Vagina (tissue), 2 donors: ENCODE measurements at places on chromosomes 1 and 21.

- no peak for DNase-seq
These were observed 72.0 kb upstream of the ATF3 start for GRCh38 chr1:212536586-212536985.

GRCh38 chr1:60589916-60590315, 492.4 kb upstream of the NFIA start:
- no peak for DNase-seq

GRCh38 chr1:37028981-37029617, 5.2 kb downstream of the GRIK3 start:
- DNase-seq, result no peak

- no peak for DNase-seq
These were observed 2.2 kb downstream of the LMO4 start for GRCh38 chr1:87330885-87331364.

GRCh38 chr21:26406526-26406925, 166.6 kb downstream of the CYYR1 start:
- no peak for DNase-seq

DNA sequence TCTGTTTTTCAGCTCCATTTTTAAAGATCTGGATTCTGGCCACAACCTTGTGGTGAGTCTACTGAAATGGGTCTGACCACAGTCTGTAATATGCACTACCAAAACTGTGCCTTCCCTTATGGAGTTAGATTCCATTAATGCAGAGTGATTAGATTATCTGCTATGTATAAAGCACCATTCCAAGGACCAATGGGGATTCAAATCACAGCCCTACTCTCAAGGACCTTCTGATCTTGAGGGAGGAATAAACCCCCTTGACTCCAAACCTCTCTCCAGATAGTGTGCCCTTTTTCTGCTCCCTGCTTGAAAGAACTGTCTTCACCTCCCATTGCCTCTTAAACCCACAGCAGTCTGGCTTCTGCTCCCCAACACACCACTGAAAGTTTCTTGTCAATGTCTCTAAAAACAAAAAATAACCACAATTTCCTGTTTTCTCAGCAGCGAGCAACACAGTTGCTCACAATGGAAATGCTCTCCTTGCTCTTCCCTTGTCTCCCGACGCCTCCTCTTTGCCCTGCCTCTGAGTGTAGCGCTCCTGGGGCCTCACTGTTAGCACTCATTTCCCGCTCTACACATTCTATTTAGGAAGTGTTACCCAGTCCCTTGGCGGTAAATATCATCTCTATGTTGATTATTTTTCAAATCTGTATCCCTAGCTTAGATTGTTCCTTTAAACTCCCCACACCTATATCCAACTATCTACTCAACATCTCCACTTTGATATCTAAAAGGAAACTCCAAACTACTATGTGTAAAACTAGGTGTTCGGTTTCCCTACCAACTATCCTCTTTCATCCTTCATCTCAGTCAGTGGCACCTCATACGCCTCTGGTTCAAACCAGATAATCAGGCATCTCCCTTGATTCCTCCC, 13.6 kb downstream of the PCNX2 start:
- DNase-seq, result no peak

DNA sequence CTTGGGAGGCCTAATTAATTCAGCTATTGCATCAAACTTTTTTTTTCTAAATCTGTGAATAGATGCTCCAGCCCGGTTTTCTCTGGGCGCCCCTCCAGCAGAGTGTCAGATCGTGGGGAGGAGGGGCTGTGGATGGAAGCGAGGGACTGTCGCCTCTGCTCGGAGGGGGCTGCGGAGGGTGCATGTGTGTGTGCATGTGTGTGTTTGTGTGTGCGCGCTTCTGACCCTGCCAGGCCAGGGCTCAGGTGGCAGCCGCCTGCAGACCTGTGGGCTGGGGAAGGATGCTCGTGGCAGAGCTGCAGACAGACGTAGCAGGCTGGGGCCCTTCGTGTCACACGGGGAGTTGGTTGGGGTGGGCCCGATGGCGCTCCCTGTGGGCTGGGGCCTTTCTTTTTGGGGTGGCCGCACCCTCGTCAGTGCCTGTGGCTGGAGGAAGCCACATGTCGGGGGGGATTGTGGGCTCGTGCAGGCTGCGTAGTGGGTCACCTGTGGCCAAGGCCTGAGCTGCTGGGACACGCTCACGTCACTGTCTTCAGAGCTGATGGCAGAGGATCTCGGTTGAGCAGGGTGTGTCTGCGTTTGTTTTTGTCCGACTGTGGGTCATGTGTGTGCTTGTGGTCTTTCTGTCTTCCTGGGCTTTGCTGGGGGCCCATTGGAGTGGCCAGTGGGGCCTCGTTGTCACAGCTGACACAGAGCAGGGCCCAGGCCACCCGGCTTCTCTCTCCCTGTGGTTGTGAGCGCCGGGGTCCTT, 2.8 kb downstream of the SKI start:
- no peak for DNase-seq
